ENCODE measurements at places on chromosomes 13 and 19. TPM values are rescaled to one million over a fixed set of nuclear protein-coding genes. Genes with fewer than 3 reads are reported as not detected.

- no peak for DNase-seq
Measured at GRCh38 chr19:27770095-27770494, 1442.9 kb downstream of the UQCRFS1 start.

GRCh38 chr13:33017323-33017929 is 1.2 kb downstream of the KL start:
- DNase-seq, result no peak

- DNase-seq, result no peak
Measured at GRCh38 chr19:9306443-9306842, 3.2 kb downstream of the ZNF699 start.

DNA sequence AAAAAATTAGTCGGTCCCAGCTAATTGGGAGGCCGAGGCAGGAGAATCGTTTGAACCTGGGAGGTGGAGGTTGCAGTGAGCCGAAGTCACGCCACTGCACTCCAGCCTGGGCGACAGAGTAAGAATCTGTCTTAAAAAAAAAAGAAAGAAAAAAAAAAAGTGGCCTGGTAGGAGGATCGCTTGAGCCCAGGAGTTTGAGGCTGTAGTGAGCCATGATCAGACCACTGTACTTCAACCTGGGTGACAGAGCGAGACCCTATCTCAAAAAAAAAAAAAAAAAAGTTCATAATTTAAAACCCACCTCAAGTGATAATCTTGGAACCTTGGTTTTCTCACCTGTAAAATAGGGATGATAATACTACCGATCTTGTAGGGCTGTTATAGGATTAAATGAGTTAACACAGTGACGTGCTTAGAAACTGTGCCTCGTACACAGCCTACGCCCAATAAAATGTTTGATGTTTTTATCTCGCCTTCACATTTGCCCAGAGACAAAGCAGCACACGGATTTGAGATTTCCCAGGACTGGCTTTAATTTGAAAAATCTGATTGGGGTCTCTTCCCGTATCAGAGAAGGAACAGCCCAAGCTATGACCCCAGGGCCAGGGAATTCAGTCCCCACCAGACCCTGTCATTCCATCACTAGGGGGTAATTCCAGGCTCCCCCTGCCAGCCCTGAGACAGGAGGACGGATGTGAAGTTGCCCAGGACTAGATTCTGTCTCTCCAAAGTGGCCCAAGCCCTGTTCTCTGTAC is 3.6 kb downstream of the SERTAD1 start:
- no peak for DNase-seq

- DNase-seq, result no peak
Measured at GRCh38 chr19:4991538-4991937, 22.6 kb downstream of the KDM4B start.

- no peak for DNase-seq
Measured at GRCh38 chr19:54905803-54906511, at the start of gene NCR1. Gene NCR1 (plus strand): TSS chr19:54906148. CDS start chr19:54906188, 40 bp downstream.

DNA sequence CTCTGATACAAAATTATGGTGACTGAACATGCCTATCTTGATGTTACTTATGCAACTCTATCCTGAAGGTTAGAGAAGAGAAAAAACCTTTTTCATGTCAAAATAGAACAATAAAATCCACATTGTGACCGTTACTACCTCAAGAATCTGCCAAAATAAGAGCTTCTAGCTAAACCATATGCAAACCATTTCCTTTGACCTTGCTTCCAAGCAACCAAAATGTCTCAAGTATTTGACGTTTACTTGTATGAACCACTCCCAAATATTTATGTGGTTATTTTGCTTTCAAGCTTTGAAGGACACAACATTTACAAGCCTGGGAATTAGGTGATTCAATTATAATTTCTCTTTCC is 13.9 kb downstream of the FOXO1 start:
- no peak for DNase-seq

GRCh38 chr19:41233748-41234240 is 14.8 kb downstream of the AXL start:
- DNase-seq, result no peak

DNA sequence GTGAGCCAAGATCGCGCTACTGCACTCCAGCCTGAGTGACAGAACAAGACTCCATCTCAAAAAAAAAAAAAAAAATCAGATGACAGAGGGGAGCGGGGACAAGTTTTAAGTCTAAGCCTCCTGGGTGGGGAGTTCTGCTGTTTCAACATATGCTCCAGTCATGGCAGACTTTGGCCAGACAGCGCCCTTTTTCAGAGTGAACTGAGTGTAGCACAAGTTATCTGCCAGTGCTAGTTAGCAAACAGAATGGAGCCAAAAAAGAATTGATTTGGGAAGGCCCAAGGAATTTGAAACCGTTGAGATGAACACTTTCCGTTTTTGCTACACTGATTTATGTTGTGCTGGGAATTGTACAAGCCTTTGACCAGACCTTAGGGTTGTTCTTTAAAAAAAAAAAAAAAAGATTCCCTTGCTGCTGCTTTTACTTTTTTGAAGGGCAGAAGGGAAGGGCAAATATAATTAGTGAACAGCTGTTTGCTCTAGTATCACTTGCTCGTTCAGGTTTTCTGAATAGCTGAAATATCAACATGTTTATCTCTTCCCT is 5.7 kb downstream of the ACTN4 start:
- DNase-seq, result no peak

DNA sequence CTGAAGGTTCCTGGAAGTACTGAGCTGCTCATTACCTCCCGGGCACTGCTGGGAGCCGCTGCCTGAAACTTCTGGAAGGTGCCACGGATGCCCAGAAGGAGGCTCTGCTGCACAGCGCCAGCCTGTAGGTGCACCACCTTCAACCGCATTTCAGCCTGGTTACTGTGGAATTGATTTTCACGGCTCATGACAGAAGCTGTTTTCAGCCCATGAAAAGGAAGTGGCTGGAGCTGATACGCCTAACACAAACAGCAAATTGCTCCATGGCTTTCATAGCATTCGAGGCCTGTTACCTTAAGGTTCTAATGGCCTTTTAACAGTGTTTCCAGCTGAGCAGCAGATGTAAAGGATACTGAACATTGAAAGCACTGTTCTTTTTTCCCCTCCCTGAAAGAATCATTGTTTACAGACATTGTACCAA is 22.0 kb downstream of the GPC6 start:
- no peak for DNase-seq

DNA sequence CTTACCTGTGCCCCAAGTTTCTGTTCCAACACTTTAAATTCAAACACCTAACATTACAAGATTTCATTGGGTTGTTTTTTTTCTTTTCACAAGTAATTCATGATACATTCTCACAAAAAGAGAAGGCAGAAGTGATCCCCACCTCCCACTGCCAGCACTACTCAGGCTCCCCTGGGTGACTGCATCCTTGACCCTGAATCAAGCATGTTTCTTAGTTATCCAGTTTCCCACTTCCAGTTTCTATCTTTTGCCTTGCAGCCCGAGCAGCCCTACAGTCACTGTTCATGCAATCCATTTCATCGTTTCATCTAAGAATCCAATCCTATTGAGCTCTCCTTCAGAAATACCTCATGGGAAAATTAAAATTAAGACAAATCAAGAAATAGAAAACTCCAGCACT is 61.4 kb downstream of the RNASEH2B start:
- no peak for DNase-seq

- DNase-seq, result no peak
Measured at GRCh38 chr13:34265046-34265679, 447.2 kb downstream of the RFC3 start.

DNA sequence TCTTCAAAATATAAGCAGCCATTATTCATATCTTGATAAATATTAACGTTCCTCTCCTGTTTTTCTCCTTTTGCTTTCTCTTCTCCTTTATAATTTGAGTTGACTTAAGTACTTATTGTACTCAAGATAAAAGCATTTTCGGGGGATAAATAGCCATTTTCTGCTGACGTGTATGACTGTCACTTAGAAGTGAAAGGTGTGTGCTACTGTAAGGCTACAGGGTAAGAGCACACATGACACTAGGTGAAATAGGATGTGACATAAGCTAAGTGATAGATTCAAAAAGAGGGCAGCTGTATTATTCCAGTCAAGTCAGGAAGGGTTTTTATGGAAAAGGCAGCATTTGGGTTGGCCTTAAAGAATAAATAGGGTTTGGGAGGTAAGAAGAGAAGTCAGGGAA is 128.5 kb downstream of the GPC6 start:
- DNase-seq, result no peak

- DNase-seq, result no peak
Measured at GRCh38 chr13:98175823-98176222, 1.2 kb downstream of the RNF113B start.

DNA sequence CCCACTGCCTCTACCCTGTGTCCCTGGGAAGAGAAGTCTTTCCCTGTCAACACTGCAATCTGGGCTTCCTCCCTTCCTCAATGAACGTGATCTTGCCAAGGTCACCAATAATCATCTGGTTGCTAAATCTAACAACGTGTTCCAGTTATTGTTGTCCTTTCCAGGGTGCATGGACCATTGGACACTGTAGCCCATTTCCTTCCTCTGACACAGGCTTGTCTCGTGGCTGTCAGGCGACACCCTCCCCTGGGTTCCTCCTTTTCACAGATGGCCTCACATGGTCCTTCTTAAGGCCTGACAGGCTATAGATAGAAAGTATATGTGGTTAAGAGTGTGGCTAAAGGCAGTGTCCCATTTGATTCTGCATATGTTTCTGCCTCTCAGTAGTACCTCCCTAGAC is 67.7 kb upstream of the STARD13 start:
- no peak for DNase-seq

GRCh38 chr19:46460055-46460454 is 11.3 kb downstream of the PNMA8A start:
- no peak for DNase-seq

DNA sequence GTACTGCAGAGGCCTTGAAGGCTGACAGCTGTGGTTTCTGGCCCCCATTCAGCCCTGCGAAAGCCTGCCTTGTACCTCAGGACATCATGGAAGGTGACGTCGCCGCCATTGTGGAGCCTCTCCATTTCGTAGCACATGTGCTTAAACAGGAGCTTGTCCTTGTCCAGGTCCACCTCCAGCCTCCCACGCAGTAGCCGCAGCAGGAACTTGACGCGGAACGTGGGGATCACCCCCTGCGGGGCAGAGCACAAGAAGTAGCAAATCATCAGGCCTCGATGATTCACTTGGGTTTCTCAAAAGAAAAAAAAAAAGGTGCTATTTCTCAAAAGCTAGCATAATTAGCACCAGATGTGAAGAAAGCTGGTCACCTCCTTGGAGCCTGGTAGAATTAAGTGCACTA is 351.0 kb downstream of the NALCN start:
- DNase-seq, result no peak

GRCh38 chr19:46898731-46899130 is 37.9 kb downstream of the ARHGAP35 start:
- no peak for DNase-seq

GRCh38 chr13:112821340-112822055 is 131.7 kb downstream of the ATP11A start:
- DNase-seq, result no peak

DNA sequence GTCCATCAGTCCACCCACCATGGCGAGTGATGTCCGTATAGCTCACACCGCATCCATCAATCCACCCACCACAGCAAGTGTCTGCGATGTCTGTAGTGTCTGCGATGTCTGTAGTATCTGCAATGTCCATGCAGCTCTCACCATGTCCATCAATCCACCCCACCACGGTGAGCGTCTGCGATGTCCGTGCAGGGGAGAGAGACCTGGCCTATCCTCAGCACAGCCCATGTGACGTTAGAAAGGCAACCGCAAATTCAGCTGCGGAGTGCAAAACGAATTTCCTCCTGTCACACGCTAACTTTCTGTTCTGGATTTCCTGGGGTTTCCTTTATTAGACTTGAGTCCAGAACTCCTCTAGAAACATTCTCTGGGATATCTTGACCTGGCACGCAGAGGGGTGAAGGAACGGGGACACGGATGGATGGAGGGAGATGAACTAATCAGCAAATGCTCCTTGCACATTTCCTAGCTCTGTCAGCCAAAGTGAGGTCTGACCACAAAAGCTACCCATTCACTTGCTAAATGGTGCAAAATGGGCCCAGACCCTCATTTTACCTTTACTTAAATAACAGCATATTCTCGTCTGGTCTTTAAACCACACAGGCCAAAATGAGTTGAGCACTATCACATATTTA is 18.3 kb downstream of the RASA3 start:
- no peak for DNase-seq

GRCh38 chr13:48994706-48995105 is 19.0 kb downstream of the FNDC3A start:
- DNase-seq, result no peak

DNA sequence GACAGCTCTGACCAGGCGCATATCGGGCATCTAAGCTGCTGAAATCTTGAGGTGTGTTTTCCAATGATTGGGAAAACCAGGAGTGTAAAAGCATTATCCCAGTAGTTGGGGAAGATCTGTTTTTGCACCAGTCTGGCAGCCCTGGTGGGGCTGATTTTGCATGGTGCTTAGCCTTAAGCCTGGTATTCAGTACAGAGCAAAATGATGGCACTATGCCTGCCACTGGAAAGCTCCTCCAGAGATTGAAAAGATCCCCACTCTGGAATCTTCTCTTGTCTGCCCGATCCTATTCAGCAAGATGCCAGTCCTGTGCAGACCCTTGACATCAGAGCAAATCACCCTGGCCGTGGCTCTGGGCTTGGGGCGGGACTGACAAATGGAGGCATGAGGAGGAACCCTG is 44.7 kb upstream of the SIAH3 start:
- DNase-seq, result no peak

GRCh38 chr13:28531077-28531844 is 36.3 kb upstream of the FLT1 start:
- no peak for DNase-seq

DNA sequence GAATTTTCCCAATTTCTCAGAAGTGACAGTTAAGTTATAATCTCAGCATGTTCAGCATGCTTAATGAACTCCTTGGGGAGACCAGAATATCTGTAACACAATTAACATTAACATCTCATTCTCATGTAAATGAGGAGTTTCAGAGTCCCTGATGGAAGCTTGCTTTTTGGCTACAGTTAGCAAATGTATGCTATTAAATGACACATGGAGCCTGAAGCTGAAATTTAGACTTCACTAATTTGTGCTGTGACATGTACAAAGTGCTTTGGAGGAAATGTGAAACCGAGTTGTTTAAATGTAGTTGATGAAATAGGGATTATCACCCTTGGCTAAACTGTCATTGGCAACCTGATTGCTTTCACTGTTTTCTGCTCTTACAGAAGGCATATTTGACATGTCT is 2265.1 kb upstream of the PCDH20 start:
- no peak for DNase-seq

The ATP4A gene
- not detected for total RNA-seq

The SPHK2 gene
- 9.0 TPM for total RNA-seq

The BRSK1 gene
- total RNA-seq, result 0.73 TPM

The GPR4 gene
- 0.76 TPM for total RNA-seq

The PRR19 gene
- total RNA-seq, result 0.88 TPM

The KRTDAP gene
- total RNA-seq, result 85.6 TPM

The ZNF99 gene
- total RNA-seq, result not detected

The SSC5D gene
- total RNA-seq, result 0.72 TPM

The MBD3L3 gene
- not detected for total RNA-seq

The URAD gene
- not detected for total RNA-seq

The ZNF439 gene
- total RNA-seq, result 1.9 TPM

The POGLUT2 gene
- total RNA-seq, result 2.7 TPM

The AP2A1 gene
- 50.7 TPM for total RNA-seq
